Fibroblast of upper back skin (primary cell): ENCODE measurements at places on chromosomes 2 and 18.

DNA sequence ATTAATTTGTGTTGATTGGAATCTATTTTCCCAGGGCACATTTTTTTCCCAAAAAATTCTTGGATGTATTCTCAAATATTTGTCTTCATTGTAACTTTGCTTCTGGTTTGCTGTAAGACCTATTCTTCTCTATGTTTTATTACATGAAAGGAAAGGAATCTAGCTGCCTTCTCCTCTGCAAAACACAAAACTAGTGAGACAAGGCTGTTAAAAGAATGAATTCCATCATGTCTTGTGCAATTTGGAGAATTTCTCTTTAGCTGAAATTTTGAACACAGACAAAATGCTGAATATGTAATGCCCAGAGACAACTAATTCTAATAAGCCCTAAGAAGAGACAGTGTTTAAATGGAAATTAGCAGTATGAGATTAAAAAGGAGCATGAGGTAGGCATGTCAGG, 275.9 kb downstream of the CDH20 start:
- peak; percentile 31 for DNase-seq

GRCh38 chr18:12895014-12895413, 11.0 kb upstream of the PTPN2 start:
- DNase-seq = no peak

DNA sequence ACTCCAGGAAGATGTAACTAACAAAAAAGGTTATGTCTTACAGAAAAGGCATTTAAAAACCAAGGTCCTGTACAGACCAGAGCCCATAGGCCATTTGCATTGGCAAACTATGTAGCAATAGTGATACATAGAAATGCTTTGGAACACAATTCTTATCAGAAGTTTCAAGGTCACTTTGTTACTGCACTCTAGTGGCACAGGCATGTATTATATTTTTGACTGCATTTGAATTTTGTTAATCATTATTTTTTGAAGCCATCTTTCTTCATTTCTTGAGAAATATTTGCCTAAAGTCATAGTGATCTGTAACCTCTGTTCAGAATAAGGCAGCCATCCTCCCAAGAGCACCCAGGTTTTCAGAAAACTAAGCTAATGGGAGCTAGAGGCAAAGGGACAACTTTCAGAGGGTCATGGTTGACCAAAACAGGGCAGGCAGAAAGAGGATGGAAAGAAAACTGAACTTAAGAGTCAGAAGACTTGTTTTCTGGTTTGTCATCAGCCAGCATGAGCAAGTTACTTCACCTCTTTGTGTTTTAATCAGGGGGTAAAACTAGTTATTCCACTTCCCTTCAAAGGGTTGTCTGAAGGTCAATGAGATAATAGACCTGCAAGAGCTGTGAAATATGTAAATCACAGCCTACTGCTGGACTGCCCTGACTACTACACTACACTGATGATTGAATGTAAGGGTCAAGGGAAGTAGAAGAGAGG, 41.5 kb downstream of the SLC38A11 start:
- DNase-seq = peak; percentile 34

DNA sequence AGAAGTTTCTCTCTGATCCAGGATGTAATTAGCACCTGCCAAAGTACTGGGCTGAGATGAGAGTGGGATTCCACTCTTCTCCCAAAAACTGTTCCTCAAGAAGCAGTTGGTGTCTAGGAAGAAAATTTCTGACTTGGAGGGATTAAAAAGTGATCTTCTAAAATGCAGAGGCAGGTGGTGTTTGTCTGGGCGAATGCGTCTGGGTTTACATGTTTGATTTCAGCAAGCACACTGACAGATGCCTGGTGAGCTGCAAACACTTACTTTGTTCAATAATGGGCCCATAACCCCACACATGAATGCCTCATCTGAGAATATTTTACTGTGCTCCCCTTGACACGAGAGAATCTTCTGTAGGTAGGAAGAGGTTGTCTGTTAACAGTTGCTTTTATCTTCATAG, 24.3 kb upstream of the KCNF1 start:
- no peak for DNase-seq

DNA sequence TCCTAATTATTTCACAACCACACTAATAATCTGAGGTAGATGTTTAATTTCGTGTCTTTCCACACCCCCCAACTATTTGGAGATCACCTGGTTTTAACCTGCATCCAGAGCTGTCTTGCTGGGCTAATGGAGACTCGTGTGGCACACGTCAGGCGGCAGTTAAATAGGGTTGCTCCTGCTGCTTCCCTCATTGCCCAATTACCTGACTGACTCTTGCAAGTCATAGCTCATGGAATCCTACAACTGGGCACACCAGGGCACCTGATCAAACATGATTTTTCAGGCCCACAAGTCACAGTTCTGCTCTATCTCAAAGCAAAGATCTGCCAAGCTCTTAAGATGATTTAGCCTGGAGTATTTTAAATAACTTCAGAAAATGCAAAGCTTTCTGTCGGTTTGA, 1430.4 kb upstream of the ACVR2A start:
- no peak for DNase-seq

DNA sequence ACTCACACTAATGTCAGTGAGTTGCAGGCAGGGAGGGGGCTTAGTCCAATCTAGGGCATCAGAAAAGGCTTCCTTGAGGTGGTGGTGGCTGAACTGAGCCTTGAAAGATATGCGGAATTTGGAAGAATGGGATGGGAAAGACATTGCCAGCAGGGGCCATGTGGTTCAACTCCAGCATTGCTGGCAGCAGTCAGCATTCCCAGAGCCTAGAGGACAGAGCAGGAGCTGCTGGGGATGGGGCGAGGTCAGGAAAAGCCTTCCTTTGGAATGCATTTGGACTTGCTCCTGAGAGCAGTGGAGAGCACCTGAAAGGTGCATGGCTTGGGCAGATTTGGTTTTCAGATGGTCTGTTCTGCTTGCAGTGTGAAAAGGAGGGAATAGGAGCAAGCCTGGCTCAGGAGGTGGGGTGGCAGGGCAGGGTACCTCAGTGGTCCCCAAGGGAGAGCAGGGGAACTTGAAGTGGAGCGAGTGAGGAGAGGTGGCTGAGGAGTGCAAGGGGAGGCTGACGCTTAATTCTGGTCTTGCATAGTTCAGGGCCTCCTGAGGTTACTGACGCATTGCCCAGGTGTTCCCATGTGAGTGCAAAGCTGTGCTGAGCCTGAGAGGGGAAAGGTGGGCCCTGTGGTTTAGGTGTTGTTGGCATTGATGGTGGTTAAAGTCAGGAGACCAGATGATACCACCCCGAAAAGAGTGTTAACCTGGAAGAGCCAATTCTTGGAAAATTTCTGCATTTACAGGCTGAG, 112.1 kb upstream of the MGAT5 start:
- no peak for DNase-seq

DNA sequence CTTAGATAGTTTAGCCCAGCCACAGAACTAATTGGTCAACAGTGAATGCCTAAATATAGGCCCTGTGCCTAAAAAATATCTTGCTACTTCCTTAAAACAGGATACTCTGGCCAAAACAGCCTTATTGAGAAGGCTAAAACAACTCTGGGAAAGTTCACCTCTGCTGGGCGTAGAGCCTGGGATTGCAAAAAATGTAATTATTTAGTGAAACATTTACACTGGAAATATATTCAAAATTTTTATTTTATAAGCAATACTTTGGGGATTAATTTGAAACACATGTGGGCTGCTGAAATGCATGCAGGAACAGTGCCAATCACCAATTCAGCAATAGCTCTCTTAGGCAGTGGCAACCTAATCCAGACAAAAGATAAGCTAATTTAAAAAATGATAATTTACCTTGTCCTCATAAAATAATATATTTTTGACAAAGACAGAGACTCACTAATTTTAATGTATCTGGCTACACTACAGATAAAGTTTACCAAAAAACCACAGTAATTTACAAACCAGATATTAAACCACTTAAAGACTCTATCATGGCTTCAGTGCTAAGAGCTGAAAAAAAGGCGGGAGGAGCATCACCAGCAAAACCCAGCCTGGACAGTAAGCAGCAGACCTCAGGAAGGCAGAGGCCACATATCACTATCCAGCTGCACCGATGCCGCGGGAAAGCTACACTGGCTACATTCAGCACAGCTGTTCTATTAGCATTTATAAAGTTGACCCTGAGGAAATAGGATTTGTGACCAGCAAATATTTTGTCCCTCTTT, 18.5 kb downstream of the TRAK2 start:
- DNase-seq = peak; percentile 77

GRCh38 chr2:191117341-191117740, 33.5 kb downstream of the STAT4 start:
- DNase-seq = no peak

DNA sequence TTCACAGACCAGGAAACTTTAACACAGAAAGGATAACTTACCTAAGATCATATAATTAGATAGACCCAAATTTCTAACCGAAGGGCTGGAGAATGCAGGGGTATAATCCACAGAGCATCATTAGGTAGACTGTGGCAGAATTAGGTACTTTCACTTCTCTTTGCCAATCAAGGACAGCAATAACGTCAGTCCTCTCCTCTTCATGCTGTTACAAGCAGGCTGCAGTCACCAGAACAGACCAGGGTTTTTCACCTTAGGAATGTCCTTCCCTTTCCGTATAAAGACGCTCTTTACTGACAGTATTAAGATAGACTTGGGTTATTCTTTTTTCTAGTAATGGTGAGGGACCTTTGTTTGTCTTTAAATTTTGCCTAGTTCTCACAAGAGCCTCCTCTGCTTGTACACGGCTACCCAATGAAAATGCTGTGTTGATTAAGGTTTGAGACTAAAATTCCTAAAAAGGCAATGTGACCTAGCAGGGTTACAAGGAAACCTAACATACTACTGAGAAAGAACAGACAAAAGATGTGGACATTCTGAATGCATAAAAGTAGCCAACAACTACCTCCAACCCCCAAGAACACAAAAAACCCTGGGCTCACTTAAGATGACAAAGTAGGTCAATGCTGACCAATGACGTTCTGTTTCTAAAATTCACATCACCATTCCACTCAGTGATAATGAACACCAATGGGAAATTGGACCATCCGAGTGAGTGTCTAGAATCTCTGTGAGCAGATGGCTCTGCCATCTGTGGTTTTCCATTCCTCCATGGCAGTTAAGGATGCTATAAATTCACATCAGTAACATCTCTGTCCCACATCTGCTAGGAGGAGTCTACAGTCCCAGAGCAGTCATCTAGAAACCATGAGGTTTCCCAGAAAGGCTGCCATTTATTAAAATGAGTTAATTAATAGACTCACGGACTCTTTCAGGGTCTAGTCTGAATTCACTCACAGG, 2.1 kb downstream of the PDIA6 start:
- DNase-seq = peak; percentile 23

DNA sequence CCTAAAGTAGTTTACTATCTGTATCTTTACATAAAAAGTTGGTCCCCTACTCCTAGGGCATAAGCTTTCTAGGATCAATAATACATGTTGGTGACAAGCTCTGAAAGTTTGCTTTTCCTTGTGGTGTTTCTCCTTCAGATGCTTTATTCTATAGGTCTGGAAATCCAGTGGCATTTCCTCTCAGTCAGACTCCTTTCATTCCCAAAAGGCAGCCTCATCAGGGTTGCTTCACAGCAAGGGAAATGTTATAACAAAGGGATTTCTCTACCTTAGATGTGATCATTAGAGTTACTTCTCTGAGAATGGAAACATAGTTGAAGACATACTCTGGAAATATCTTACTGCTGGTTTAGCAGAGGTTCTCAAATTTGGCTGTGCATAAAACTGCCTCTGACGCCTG, 1072.4 kb upstream of the ZEB2 start:
- DNase-seq = peak; percentile 40

GRCh38 chr18:46072376-46072867, 362 bp upstream of the PSTPIP2 start:
- no peak for DNase-seq

DNA sequence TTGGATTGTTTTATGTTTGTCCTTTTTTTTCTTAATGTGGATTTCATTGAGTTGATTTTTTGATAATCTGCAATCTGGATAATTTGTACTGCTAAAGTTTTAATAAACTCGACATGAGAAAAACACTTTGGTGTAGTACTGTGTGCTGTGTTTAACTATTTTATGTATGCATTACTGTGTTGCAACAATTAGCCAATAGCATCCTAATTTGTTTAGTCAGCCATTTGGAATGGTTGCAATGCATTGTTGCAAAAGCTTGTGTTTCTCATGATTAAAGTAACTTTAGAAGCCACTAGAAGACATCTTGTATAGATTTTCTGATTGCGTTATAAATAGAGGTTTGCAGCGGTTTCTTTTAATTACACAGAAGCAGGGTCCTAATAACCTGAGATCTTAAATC, 53.5 kb downstream of the PPIG start:
- DNase-seq = peak; percentile 67

- DNase-seq = peak; percentile 67
These were observed 3.3 kb downstream of the CDH7 start for GRCh38 chr18:65754121-65754520.

DNA sequence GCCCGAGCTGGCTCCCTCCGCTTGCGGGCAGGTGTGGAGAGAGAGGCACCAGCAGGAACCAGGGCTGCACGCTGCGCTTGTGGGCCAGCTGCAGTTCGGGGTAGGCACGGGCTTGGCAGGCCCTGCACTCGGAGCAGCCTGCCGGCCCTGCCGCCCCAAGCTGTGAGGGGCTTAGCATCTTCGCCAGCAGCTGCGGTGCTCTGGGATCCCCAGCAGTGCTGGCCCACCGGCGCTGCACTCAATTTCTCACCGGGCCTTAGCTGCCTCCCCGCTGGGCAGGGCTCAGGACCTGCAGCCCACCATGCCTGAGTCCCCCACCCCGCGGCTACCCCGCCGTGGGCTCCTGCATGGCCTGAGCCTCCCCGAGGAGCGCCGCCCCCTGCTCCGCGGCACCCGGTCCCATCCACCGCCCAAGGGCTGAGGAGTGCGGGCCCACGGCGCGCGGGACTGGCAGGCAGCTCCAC, 434.4 kb upstream of the RGPD4 start:
- DNase-seq = no peak

DNA sequence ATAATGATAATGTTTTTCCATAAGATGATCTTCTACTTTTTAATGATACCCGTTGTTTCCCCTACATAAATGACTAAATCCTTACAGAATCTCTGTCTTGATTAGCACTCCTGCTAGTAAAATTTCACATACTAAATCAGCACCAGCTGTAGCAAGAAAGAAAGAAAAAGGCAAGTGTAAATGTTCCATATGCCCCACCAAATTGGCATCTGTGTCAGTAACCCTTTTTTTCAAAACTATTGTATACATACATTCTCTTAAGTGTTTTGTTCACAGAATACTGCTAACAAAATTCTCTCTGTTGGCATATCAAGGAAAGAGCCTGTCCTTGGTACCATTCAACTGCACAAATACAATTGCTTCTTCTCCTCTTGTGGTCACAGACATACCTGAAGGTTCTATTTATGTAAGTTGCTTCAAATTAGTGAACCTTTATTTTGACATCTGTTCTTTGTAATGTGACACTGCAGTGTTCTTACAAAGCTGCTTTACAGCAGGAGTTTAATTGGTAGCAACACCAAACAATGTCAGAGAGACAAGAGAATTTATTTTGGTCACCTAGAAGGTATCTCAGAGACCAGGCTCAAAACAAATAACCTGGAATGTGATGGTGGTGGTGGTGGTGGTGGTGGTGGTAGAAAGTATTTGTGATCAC, 641.9 kb downstream of the ZEB2 start:
- no peak for DNase-seq

DNA sequence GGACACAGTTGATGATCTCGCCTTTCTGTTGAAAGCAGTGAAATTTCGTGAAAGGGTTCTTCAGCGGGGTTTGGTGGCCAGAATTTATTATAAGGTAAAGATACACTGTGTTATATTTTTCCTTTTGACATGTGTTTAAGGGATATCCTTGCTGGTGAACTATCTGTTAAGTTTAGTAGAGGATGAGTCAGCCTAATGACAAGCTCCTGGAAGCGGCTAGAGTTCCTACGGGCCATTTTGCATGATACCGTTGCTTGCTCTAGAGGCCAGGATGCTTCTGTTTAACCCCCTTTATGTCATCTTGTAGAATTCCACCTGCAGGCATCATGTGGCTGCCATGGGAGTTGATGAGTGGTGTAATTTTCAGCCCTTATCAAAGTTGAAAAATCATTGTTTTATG, 124.8 kb upstream of the BCL2L11 start:
- DNase-seq = no peak
